Stimulated activated CD4-positive, alpha-beta T cell treated with anti-CD3 and anti-CD28 coated beads, Interleukin-1b, Interleukin-23, amount 100 ng/mL, for 48 hours (primary cell): ENCODE measurements at places on chromosomes 16 and 17.

DNA sequence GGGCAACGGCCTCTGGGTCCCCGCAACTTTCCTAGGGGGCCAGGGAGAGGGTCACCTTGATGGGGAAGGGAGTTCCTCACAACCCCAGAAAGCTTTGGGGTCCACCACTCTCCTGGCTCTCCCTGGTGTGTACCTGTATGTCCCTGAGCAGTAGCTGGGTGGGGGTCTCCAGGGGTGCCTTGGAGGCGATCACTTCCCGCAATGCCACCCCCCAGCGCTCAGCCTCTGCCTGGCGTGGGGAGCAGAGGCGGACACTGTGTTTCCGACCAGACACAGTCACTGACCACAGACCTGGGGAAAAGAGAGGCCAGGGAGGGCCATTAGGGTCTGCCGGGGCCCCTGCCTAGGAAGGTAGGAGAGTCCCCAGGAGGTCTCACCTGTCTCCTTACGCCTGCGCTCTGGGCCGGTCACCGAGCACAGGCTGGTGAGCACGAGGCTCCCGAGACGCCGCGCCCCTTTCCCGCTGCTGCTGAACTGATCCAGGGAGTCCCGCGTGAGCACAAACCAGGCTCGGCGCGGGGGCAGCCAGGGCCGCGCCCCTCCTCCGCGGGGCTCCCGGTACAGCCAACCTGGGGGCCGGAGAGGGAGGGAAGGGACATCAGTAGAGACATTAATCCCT is 3.4 kb downstream of the PLEKHH3 start:
- no peak for DNase-seq

GRCh38 chr17:48816438-48816773 is 623 bp downstream of the TTLL6 start:
- DNase-seq, result no peak

GRCh38 chr17:44308320-44308818 is at the start of gene RUNDC3A:
Gene RUNDC3A (plus strand): TSS chr17:44308601. CDS start chr17:44308833, 232 bp downstream.
- peak; percentile 82 for DNase-seq

GRCh38 chr16:924806-925205 is 46.0 kb downstream of the LMF1 start:
- no peak for DNase-seq

DNA sequence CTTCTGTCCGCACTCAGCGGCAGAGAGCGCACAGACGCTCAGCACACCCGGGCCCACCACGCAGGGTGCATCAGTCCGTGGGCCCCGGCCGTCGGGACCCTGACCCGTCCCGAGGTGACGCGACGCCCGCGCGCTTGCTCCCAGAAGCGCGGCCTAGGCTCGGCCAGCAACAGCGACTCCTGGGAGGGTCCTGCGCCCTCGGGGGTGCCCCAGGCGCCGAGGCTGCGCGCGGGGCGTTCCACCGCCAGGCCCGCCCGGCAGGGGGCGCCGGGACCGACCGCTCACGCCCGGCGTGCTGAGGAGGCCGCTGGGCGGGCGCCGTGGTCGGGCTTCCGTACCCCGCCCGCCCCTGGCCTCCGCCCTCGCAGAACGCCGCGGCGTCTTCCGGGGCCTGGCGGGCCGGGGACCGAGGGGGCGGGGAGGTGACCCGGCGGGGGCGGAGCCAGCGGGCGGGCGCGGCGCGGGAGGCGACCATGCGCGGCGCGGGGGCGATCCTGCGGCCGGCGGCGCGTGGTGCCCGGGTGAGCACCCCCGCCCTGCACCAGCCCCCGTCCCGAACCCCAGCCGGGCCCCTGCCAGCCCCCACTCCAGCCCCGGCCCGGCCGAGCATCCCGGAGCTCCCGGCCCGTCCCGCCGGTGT is at the start of gene CISD3:
TSS of gene CISD3 (plus strand) at position 456 of the 640 bp plus-strand sequence. CDS start at position 474, 18 bp downstream.
- peak; percentile 84 for DNase-seq

- DNase-seq, result no peak
These were observed 32.6 kb downstream of the PLXDC1 start for GRCh38 chr17:39118674-39119419.

DNA sequence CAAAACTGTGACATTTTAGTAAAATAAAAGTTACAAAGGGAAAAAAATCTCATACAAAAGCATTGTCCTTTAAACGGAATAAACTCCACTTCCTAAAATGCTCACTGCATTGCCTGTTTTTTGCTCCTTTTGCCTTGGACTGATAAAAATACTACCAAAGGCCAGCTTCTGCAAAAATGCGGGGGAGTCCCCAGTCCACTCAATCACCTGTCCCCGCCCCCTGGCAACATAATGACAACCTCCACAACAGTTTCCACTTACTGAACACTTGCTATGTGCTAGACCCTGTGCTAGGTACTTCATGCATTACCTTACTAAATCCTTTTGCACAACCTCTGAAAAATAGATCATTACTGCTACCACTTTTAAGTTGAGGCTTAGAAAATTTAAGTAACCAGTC is 172.7 kb upstream of the CCL2 start:
- no peak for DNase-seq

GRCh38 chr17:29163563-29163962 is 16.6 kb downstream of the MYO18A start:
- DNase-seq, result no peak

DNA sequence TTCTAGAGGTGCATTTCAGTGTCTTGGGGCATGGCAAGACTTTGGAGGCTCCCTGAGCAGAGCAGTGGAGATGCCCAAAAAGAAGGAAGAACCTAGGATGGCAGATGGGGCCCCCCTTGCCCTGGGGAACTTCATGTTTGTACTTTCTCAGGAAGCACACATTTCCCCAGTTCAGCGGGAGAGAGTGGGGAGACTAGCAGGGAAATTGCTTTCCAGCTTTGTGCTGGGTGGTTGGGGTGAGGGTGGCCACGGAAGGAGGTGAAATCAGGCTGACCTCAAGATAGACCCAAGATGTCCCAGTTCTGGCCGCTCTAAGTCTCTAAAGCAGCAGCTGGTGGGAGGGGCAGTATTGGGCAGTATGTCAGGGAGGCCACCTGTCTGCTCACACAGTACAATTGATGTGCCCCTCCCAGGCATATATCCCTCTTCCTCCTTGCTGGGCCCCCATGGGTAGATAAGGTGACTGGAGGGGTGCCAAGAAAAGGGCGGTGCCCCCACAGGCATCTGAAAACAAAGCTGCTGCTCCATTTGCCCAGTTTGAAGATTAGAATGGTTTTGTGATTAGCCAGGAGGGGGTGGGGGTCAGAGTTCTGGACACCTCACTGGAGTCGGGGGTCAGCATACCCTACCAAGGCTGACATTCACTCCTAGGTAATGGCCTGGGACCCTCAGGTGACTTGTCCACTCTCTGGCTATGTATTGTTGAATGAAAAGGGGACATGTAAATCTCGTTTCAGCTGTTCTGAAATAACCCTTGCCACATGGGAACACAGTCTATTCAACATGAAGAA is 17.1 kb upstream of the NAGLU start:
- no peak for DNase-seq

DNA sequence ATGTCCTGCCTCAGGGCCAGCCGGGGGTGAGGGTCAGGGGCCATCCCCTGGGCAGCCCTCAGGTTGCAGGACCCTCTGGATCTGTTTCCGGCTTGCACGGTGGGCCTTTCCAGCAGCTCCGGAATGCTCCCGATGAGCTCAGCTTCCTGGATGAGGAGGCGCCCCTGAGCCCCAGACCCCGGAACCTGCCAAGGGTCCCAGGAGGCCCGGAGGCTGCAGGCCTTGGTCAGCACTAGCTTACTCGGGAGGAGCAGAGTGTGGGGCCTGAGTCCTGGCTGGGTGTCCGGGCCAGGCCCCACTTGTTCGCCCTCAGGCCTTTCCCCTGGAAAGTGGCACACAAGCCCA is 7.6 kb upstream of the C1QTNF8 start:
- DNase-seq, result no peak

DNA sequence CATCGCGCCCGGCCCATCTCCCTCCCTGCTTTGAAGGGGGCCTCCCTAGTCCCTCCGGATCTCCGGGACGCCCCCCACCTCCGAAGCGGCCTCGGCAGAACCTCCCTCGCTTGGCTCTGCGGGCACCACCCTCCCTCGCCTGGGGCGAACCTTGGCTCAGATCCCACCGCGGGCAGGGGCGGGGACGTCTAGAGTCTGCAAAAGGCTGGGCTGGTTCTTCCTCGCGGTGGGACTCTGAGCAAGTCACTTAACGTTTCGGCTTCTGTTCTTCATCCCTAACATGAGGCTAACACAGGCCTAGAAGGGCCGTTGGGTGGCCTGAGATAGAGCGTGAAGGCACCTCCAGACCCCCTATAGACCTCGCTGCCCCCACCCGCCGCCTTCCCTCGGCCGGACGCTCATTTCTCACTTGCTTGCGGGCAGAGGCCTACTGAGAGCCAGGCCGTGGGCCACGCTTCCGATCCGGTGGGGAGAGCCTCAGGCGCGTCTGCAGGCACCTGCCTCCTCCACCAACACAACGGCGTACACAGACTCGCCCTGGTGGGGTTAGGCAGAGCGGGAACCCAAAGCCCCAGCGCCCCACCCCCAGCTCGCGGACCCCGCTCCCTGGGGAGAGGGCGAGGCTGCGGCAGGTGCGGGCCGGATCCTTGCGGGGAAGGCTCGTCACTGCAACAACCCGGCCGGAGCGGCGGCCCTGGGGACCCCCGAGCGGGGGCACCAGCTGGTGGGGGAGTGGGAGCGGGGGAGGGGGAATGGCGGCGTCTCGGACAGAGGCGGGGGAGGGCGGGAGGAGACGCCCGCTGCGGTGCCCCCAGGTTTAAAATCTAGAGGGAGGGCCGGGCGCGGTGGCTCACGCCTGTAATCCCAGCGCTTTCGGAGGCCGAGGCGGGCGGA is 5.4 kb downstream of the MYO1C start:
- DNase-seq, result peak; percentile 81

- DNase-seq, result peak; percentile 13
These were observed 88.2 kb upstream of the FA2H start for GRCh38 chr16:74862743-74863244.

GRCh38 chr16:15808071-15808470 is 48.8 kb downstream of the MYH11 start:
- no peak for DNase-seq

- DNase-seq, result no peak
These were observed 33.7 kb upstream of the GSG1L start for GRCh38 chr16:28096983-28097899.

GRCh38 chr17:1591474-1592090 is 29.0 kb upstream of the PITPNA start:
- DNase-seq, result no peak

DNA sequence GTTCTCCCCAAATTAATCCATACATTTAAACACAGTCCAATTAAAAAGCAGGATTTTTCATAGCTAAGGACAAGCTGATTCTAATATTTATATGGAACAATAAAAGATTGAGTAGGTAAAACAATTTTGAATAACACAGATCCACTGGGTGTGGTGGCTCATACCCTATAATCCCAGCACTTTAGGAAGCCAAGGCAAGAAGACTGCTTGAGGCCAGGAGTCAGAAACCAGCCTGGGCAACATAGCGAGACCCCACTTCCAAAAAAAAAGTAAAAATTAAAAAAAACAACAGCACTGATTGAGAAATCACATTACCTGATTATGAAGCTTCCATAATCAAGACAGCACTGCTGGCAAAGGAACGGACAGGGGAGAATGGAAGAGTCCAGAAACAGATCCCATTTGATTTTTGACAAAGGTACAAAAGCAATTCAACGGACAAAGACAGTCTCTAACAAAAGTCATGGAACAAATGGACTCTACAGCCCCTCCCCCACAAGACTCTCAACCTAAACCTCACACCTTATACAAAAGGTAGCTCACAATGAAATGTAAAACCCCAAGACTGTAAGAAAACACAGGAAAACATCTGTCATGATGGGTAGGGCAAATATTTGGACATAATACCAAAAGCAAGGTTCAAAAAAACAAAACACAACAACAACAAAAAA is 17.9 kb downstream of the USP7 start:
- no peak for DNase-seq

- peak; percentile 89 for DNase-seq
These were observed 11.4 kb downstream of the GGA3 start for GRCh38 chr17:75250009-75250471.

GRCh38 chr17:9151091-9151490 is 129.8 kb downstream of the NTN1 start:
- DNase-seq, result no peak

DNA sequence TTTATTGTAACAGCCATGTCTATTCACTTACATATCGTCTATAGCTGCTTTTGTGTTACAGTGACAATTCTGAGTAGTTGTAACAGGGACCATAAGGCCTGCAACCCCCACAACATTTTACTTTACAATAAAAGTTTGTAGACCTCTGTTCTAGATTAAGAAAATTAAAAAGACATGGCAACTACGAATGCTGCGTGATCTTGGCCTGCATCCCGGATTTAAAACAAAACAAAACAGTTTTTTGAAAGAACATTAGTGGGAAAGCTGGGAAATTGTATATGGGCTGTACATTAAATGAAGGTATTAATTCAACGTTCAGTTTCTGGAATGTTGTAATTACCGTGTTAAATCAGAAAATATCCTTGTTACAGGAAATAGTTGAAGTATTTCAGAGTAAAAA is 64.1 kb downstream of the RMI2 start:
- DNase-seq, result no peak

- DNase-seq, result no peak
These were observed 606 bp downstream of the ABCA10 start for GRCh38 chr17:69228018-69228417.

DNA sequence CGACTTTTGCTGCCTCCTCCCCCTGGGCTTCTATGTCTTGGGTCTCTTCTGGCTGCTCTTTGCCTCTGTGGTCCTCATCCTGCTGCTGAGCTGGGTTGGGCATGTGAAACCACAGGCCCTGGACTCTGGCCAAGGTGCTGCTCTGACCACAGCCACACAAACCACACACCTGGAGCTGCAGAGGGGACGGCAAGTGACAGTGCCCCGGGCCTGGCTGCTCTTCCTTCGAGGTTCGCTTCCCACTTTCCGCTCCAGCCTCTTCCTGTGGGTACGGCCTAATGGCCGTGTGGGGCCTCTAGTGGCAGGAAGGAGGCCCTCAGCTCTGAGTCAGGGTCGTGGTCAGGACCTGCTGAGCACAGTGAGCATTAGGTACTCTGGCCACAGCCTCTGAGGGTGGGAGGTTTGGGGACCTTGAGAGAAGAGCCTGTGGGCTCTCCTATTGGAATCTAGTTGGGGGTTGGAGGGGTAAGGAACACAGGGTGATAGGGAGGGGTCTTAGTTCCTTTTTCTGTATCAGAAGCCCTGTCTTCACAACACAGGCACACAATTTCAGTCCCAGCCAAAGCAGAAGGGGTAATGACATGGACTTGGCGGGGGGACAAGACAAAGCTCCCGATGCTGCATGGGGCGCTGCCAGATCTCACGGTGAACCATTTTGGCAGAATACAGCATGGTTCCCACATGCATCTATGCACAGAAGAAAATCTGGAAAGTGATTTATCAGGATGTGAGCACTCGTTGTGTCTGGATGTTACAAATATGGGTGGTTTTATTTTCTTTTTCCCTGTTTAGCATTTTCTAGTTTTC is 2.3 kb downstream of the GP1BA start:
- no peak for DNase-seq
